Urinary bladder (tissue), 4 donors: ENCODE measurements at places on chromosomes 4 and X. TPM values are rescaled to one million over a fixed set of nuclear protein-coding genes. Genes with fewer than 3 reads are reported as not detected.

- DNase-seq = no peak
Observed at GRCh38 chrX:16239211-16239610, 71.9 kb downstream of the MAGEB17 start.

Gene GRSF1
- total RNA-seq = 75.6 TPM

Gene ERVMER34-1
- total RNA-seq = 1.5 TPM

Gene CT47B1
- not detected for total RNA-seq

Gene AMTN
- not detected for total RNA-seq

Gene FAM184B
- 0.11 TPM for total RNA-seq

DNA sequence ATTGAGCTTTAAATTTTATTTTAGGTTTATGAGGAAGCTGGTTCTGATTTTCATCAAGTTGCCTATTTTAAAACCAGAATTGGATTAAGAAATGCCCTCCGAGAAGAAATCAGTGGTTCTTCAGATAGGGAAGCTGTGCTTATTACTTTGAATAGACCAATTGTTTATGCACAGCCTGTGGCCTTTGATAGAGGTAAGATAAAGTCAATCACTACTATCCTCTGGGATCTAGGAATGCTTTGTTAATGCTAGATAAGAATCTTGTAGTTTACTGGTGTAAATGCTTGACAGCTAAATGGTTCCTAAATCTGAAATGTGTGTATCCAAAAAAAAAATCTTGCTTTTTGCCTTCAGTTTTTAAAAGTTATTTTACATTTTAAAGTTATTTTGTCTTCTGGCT, 73.0 kb upstream of the ADAD1 start:
- no peak for DNase-seq
